ENCODE measurements at places on chromosomes 4 and X.

- DNase-seq, result no peak
These were observed 7.5 kb upstream of the SLC39A8 start for GRCh38 chr4:102352781-102353180.

DNA sequence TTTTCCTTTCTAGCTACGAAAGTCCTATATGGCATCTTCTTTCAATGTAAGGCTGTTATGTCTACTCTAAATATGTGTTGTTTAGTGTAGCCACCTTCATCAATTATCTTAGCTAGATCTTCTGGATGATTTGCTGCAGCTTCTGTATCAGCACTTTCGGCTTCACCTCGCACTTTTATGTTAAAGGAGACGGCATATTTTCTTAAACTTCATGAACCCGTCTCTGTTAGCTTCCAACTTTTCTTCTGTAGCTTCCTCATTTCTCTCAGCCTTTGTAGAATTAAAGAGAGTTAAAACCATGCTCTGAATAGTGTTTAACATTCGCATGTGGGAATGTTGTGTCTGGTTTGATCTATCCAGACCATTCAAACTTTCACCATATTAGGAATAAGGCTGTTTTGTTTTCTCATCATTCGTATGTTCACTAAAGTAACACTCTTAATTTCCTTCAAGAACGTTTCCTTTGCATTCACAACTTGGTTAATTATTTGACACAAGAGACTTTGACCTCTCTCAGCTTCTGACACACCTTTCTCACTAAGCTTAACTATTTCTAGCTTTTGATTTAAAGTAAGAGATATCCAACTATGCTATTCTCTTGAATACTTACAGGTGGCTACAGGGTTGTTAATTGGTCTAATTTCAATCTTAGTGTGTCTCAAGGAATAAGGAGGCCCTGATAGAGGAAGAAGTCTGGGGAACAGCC is 476.8 kb downstream of the GABRG1 start:
- no peak for DNase-seq

- no peak for DNase-seq
These were observed 137.3 kb downstream of the ELOVL6 start for GRCh38 chr4:110061076-110061475.

- no peak for DNase-seq
These were observed 1.5 kb upstream of the FAAH2 start for GRCh38 chrX:57285001-57285400.

GRCh38 chr4:77190053-77190452 is 33.0 kb downstream of the CCNG2 start:
- no peak for DNase-seq

GRCh38 chr4:36267486-36268268 is 13.7 kb upstream of the DTHD1 start:
- DNase-seq, result no peak

GRCh38 chrX:63430026-63430425 is 78.9 kb upstream of the SPIN4 start:
- no peak for DNase-seq

DNA sequence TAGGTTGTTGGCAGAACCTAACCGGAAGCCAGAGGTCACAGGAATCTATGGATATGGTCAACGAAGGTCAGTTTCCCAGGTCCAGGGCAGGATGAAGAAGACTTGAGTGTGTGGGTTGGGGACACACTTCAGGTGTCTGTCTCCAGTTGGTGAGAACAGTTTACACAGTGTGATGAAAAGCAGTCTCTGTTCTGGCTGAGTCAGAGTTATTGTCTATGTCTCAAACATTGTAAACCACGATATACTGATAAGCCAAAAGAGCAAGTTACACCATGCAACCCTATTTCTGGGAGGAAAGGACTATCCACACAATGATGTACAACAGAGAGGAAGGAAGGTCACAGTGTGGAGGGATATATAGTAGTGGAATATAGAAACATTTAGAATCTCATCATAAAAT is 187.1 kb upstream of the C1QTNF7 start:
- no peak for DNase-seq

DNA sequence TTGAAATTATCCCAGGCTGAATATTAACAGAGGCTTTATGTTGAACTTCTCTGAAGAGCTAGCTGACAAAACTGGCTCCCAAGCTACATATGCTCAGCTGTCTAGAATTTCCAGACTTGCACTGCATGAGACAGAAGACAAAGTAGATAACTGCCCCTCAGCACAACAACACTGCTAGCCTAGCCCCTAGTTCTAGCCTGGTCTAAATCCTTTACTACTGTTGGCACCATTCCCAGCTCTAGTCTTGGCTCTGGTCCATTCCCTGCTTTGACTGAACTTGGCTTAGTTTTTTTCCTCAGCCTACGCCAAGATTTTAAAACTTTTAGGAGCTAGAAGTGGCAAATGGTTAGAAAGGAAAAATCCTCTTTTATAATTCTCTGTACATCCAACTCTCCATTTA is 7.6 kb upstream of the OPHN1 start:
- no peak for DNase-seq

DNA sequence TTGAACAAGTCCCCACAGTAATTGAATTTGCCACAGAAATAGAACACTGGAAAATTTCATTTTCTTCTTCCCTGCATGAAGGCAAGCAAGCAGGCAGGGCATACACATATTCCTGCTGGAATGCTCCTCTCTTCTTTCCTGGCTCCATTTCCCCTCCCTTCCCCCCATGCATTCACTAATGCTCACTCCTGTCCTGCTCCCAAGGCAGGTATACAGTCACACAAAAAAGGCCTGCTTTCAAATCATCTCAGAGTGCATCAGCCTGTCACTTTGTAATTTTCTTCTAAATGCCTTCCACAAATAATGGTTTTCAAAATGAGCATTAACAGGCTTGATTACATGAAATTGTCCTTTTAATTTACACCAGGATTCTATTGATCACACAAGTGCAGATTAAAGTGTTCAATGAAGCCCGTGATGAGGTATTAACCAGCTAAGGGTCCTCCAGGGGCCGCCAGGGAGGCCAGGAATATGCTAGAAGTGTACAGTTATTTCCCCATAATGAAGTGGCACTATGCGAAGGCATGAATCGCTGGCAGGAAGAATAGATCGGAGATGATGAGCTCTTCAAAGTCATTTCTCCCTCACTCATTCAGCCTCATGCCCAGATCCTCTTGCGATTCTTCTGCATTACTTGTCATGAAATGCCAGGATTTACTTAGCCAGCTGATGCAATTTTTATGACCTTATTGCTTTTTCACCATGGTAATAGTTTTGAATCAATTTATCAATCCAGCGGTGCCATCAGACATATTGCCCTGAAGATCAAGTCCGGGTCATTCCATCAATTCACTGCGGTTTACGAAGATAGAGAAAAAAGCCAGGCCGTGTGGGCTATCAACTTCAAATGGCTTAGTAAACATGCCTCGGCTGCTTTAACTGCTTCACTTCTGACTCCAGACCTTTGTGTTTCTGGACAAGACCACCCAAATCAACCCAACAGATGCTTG is 243.5 kb downstream of the GPAT3 start:
- DNase-seq, result no peak

GRCh38 chr4:140131675-140132229 is 22.2 kb downstream of the MAML3 start:
- DNase-seq, result no peak

DNA sequence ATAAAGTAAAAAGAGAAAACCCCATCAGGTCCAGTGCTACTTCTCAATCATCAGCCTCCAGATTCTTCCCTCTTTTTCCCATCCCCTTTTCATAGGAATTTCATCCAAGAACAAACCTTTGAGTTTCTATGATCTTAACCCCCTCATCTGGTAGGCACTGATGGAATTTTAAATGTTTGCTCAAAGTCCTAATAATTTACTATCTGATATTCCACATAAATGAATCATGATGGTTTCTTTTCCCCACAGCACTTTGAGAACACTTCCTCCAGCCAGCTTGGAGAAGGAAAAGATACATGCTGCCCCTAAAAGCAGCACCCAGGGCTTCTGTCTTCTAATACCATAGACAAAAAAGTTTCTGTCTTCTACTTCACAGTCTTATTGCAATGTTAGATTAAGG is 19.4 kb upstream of the KLHL8 start:
- DNase-seq, result no peak

DNA sequence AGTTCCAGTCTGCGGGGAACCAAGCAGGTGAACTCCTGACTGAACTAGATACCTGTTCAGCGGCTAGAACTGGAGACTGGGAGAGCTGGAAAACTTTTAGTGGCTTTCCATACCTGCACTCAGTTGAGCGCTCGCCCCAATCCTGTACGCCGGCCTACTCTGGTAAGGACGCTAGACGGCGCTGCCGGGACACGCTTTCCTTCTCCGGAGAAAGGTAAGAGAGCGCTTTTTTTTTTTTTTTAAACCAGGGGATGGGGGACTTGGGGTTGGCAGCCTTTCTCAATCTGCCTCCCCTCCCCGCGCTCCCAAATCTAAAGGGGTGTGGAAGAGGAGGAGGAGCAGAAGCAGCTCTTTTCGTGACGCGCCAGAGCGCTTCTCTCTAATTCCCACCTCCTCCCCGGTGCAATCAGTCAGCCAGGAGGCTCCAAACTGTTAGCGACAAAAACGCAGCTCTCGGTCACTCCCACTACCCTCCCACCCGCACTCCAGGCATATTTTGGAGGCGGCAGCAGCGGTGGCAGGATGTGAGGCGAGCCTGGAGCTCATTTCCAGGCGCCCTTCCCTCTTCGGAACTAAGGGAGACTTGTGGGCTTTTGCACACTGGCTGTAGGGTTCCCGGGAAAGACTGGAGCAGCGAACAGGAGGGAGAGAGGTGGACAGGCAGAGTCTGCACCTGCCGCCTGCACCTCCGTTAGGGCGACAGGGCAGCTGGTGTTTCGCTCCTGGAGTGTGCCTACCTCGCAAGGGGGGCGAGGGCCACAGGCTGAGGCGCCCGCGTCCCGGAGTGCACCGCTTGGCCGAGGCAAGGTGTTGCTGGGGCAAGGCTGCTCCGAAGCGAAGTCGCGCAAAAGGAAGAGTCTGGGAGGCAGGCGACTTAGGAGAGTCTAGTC is at the start of gene IL1RAPL2:
IL1RAPL2 (plus strand) TSS at position 409 of the 890 bp plus-strand sequence.
- DNase-seq, result no peak

DNA sequence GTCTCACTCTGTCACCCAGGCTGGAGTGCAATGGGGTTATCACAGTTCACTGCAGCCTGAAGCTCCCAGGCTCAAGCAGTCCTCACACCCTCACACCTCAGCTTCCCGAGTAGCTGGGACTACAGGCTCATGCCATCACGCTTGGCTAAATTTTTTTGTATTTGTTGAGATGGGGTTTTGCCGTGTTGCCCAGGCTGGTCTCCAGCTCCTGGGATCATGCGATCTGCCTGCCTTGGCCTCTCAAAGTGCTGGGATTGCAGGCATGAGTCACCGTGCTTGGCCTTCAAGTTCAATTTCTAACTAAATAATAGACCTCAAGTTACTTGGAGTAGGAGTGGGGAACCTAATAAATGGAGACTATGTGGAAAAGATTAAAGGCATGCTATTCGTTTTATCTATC is 48.9 kb downstream of the MND1 start:
- DNase-seq, result no peak

DNA sequence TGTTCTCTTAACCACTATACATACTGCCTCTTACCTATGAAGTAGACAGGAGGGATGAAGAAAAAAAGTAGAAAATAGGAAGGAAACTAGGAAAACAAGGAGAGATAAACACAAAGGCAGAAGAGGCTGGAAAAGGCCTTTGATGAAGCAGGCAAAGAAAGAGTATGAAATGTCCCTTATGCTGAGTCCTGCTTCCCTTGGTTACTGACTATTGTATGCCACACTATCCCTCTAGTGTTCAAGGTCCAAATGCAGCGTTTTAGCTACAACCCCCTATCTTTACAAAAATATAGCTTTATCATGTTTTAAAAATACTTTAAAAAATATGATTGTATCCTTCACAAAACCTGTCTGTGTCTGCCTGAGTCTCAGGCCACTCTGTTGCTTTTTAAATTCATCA is 233.1 kb downstream of the CAMK2D start:
- DNase-seq, result no peak

DNA sequence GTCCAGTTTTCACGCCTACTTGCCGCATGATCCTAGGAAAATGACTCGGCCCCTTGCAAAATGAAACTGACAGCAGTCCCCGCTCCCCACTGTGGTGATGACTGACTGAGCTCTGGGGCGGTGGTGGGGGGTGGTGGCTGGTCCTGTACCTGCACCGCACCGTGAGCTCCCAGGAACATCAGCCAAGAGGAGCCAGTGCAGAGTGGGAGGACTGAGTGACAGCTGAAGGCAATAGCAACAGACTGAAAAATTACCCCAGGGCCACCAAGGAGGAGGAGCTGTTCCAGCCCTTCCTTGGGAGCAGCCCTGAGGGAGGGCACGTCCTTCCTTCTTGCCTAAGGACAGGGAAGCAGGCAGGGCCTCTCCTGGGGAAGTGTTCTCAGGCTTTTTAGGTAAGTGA is 2.4 kb upstream of the C4orf50 start:
- no peak for DNase-seq

DNA sequence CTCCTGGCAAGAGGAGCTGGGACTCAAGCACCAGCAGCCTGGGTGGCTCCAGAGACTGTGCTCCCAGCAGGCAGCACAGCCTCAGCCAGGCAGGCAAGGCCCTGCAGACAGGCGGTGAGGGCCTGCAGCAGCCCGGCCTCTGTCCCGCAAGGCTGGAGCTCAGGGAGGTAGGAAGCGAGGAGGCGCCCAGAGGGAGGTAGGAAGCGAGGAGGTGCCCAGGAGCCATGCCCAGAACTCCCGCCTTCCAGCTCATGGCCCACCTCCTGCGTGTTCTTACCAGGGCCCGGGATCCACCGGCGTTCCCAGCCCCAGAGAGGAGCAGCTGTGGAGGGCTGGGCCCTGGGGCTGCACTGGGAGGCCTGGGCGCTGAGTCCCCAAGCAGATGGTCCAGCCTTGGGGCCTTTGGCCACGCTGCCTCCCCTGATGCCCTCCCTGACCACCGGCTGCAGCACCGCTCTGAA is 133.1 kb downstream of the HMX1 start:
- DNase-seq, result no peak

DNA sequence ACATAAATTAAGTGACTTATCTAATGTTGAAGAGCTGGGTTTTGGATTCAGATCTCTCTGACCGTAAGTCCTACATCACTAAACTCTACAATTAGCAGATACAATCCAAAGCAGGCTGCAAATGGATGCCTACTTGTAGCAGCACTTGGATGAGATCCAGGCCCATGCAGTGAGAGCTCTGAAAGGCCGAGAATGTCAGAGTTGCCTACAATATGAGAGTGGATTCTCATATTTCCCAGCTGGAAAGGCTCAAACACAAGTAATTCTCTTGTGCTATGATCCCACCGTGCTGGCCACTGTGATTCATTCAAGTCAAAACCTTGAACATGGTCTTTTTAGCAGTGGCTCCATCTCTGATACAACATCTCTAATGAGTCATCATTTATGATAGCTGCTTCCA is 125.4 kb upstream of the CHRDL1 start:
- no peak for DNase-seq

DNA sequence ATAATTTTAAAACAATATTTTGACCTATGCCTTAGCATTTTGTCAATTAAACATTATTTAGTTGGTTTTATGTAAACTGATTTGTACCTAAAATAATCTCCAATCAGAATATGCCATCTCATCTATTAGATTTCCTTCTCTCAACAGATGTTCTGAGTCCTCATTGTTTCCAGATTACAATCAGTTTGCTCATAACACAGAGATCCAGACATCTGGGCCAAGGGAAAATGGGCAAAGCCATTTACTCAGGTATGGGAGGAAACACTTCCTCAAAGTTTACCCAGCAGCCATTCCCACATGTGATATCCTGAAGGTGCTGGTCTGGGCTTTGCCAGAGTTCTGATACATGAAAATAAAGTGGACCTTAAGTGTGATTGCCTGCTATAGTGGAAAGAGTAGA is 217.9 kb upstream of the GPC4 start:
- no peak for DNase-seq
